ENCODE measurements at places on chromosomes 7 and 10.

DNA sequence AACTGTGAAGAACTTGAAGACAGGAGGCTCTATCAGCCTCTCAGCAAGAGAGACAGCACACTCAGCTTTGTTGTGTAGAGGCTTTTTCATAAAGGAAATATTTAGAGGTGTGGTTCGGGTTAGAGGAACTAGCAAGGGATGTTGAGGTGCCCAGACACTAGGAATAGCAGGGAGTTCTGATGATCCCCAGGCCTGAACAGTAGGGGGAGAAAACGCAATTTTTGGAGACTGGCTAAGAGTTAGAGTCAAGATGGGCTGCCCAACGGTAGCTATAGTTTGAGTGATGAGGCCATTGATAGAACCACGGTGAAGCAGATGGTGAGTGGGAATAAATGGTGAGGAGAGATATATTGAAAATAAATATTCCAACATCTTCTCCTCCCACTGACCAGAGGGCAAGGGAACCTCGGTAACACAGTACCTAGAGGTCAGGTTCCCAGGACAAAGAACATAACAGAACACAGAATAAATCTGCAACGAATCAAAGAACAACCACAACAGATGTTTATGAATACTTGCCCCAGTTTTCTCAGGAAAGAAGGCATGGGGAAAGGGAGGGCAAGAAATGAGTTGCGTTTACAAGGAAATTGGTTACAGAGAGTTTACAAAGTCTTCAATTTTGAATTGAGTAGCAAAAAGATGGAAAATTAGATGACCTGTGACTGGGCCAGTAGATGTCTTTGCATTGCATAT lies 24.2 kb upstream of the BPGM start:
- DNase-seq: no peak

DNA sequence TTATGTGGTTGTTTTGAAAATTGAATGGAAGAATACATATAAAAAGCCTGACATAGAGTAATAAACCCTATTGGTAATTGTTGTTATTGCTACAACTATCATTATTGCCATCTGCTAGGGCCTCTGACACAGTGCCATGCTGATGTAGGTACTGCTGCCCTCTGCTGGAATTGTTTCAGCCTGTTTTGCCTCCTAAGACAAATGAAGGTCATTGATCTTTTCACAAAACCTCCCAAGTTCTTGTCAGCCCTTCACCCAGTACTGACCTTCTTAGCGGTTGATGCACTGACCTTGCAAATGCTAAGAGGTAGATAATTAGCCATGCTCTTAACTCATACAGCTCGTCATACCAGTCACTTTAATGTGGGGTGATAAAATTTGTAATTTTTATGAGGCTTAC lies 975.2 kb downstream of the SORCS1 start:
- no peak for DNase-seq

DNA sequence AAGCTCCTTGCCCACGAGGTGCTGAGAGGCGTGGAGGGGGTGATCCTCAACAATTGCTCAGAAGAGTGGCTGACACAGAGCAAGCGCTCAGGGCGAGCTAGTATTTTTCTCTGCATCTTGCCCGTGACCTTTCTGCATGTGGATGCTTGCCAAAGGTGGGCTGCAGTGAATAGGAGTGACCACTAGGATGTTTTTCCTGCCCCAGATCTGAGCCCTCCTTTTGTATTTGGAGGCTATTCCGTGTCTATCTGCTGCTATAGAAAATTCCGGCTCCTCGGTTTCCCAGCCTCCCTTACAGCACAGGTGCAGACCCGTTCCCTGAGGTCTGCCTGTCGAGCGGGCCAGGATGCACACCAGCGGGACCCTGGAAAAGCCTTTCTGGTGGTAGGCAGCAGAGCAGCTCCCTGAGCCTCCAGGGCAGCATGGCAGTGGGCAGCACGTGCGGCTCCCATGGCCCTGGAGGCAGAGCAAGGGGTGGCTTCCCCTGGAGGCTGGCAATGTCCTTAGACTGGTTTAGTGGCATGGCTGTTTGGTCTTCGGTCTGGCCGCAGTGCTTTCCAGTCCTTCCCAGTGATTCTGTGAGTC lies 145.1 kb upstream of the PCBD1 start:
- no peak for DNase-seq

DNA sequence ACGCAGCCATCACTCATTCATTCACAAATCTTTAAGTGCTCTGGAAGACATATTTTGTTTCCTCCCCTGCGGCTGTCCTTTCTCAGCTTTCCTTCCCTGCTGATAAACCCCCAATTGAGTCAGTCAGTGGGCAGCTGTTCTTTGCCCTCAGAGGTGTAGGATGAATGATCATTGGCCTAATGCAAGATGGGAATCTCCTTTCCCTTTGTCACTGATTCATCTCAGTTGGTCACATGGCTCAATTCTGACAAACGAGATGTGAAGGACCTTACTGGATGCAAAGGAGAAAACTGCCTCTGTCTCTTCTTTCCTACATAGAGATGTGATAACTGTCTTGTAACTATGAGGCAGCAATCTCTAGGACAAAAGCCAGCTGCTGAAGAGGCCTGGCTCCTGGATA lies 44.6 kb downstream of the COL28A1 start:
- DNase-seq: no peak

DNA sequence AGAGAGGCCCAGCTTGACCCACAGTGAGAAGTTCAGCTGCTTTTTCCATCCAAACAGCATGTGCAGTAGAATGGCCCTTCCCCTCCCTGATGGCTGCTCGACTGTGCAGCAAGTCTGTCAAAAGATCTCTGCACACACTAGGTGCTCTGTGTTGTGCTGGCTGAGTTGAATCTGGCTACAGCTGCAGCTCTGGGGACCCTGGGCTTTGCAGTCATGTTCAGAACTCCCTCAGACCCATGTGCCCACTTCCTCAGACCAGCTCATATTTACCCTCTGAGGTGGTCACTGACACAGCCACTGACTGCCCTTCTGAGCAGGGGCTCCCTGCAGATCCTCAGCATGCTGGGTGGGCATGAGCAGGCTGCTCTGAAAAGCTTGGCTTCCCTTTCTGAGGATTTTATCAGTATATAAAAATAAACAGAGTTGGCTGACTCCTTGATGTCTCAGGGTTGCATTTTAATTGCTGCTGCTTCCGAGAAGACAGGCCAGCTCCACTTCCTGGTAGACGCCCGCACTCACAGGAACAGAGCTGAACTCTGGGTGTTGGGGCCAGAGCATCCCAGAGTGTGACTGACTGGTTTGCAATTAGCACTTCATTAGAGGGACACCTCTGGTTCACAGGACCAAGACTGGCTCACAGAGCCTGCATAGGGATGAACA lies 507.9 kb downstream of the RPS24 start:
- DNase-seq: no peak

GRCh38 chr10:36801660-36802059 lies 323.7 kb upstream of the ANKRD30A start:
- no peak for DNase-seq

GRCh38 chr7:118502235-118502634 lies 277.7 kb downstream of the ANKRD7 start:
- DNase-seq: no peak

DNA sequence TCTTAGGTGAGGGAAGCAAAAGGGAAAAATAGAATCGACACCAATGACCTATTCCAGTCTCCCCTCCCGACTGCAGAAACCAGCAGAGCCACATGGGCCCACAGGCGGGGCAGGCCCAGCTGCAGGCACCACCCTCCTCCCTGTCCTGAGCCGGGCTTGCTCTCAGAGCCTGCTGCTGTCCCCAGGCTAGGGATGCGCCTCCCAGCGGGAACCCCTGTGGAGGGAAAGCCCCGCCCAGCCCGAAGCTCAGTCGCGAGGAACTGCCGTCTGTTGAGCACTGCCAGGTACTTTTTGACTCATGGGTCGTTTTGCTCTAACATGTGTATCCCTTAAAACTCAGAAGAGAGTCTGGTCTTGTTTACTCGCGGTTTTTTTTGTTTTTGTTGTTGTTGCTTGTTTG lies 124.5 kb upstream of the RET start:
- peak; percentile 4 for DNase-seq

GRCh38 chr7:52826515-52827265 lies 208.7 kb upstream of the POM121L12 start:
- no peak for DNase-seq

DNA sequence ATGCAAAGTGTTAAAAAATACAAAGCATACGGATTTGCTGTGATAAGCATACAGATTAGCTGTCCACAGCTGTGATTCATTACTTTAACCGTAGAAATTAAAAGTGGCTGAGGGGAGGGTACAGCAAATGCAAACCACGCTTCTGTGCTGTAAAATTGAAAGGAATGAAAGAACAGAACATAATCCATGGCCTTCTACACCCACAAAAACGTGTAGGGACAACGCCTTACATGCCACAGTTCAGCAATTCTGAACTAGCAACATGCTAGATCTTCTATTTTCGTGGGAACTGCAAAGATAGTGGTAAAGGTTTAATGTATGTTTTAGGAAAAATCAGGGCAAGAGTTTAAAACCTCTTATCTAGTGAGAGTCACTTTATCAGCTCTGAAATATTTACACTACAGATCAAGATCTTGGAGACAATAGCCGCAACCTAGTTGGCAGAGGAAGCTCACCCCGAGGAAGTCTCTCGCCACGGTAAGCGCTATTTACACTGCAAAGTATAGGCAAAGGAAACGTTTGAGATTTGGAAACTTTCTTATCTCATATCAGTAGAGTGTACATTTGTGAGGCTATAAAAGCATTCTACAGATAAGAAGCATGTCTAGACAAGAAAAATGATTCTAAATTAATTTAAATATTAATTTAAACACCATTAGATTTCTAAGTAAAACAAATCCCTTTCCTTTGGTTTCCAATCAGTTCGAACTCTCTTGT lies 193.6 kb downstream of the MLLT10 start:
- no peak for DNase-seq

- DNase-seq: no peak
Observed at GRCh38 chr10:1242975-1243374, 186.8 kb downstream of the WDR37 start.

DNA sequence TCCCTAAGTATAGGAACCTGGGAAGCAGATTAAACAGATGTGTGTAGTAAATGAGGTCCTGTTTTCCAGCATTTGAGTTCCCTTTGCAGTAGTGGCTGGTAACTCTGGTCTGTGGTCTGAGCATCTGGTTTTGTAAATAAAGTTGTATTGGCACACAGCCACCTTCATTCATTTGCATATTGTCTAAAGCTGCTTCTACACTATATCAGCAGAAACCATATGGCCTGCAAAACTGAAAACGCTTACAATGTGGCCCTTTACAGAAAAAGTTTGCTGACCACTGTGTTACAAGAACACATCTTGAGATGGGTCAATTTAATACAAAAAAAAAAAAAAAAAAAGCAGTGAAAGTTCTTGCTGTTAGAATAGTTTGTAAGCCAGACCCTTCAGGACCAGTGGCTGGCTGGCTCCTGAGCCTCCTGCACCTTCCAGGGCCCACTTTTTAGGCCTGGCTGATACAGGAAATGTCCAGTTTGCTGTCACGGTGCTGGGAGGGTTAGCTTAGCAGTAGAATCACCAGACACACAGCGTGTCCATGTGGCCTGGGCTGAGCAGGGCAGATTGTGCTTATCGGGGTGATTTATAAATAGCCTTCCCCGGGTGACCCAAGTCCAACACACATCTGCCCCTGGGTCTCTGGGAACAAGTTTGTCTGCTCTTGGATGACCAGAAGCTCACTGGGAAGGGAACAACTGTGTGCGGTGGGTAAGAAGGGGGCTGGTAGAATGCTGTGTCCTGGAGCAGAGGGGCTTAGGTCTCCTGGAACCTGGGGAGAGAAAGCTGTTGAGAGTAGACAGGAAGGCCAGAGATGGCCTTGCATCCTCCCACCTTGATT lies 1.4 kb downstream of the C10orf71 start:
- DNase-seq: no peak

- DNase-seq: no peak
Observed at GRCh38 chr10:60614363-60614762, 163.9 kb upstream of the CDK1 start.

- no peak for DNase-seq
Observed at GRCh38 chr10:47301833-47302232, 1.8 kb downstream of the GDF10 start.

- no peak for DNase-seq
Observed at GRCh38 chr7:115516341-115516740, 514.2 kb downstream of the TFEC start.

DNA sequence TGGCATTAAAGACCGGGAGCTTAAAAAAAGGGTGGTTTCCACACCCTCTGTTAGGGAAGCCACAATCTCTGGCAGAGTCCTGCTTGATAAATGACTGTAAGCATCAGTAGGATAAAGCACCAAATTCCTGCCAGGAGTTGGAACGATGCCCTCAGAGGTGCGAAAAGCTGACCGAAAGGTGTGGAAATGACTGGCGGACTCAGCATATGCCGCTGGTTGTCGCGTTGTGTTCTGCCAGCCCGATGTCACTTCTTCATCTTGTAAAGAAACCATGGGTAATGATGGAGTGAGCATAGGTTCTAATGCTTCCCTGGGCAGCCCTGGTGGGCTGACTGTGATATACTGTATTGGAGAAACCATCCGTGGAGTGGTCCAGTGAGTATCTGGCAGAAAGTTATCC lies 62.4 kb downstream of the KIAA1549 start:
- DNase-seq: no peak

DNA sequence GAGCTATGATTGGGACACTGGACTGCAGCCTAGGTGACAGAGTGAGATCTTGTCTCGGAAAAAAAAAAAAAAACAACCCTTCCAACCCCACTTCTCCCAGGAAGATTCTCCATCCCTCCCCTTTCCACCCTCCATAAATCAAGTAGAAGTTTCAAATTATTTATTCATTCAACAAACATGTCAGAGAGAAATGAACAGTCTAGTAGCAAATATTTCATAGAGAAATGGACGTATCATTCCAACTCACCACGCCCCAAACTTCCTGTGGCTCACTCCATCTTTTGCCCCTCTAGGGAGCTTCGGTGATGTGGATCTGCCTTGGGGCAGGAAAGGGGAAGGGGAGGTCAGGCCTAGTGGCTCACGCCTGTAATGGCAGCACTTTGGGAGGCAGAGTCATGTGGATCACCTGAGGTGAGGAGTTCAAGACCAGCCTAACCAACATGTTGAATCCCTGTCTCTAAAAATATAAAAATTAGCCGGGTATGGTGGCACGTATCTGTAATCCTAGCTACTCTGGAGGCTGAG lies 638 bp upstream of the TRAPPC14 start:
- DNase-seq: no peak

GRCh38 chr7:99016196-99016595 lies 127.7 kb downstream of the SMURF1 start:
- DNase-seq: no peak

GRCh38 chr10:60572511-60573194 lies 183.0 kb upstream of the ANK3 start:
- no peak for DNase-seq

- DNase-seq: no peak
Observed at GRCh38 chr7:117896339-117896738, 23.1 kb upstream of the CTTNBP2 start.

- DNase-seq: no peak
Observed at GRCh38 chr7:43781726-43782607, 23.5 kb downstream of the BLVRA start.

DNA sequence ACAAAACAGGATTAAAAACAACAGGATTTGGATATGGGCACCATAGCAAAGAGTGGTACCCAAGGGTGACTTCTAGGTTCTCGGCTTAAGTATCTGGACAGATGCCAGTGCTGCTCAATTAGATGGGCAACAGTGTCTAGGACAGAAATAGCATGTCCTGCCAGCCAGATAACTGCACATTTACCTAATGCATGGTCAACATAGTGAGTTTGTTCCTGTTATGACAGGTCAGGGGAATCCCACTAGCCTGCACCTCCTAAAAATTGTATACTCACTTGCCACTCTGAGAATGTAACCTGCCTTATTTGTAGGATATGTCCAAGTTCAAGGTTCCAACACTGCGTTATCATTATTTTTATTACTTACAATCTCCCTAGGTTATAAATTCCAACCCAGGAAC lies 471.7 kb downstream of the GRM8 start:
- DNase-seq: no peak

GRCh38 chr10:125389648-125390047 lies 229.3 kb upstream of the CTBP2 start:
- no peak for DNase-seq

Data from activated CD4-positive, alpha-beta T cell treated with anti-CD3 and anti-CD28 coated beads for 1 hour (primary cell).